Naive thymus-derived CD4-positive, alpha-beta T cell (primary cell): ENCODE measurements at places on chromosomes 7 and 10.
A peak's percentile ranks its signal among the peaks of the same experiment; 100 is the strongest.

- H3K4me1 ChIP-seq: peaks cover 15% of the 10 kb centered on the region
- no peak overlapping the region for H3K27ac ChIP-seq
- H3K4me3 ChIP-seq: no peak overlapping the region
- H3K36me3 ChIP-seq: no peaks in the 10 kb centered on the region
Measured at GRCh38 chr10:119483001-119483400, 59.5 kb downstream of the RGS10 start.

DNA sequence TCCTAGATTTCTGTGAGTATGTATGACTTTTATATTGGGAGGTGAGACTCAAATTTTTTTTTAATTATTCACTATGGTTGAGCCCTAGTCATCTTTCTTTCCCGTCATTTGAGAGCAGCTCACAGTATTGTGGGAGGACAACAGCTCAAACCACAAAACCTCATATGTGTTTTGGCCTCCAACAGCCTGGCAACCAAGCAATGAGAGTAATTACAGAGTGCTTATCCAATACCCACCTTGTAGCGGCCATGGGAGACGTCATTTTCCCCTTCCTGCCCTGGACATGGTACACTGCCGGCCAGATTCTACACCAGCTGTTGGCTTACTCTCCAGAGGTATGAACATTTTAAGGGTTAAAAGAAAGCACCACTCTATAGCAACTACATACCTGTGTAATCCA, 49.1 kb downstream of the DOCK4 start:
- H3K27ac ChIP-seq: no peak overlapping the region
- no peaks in the 10 kb centered on the region for H3K4me1 ChIP-seq
- no peaks in the 10 kb centered on the region for H3K27me3 ChIP-seq
- H3K36me3 ChIP-seq: no peaks in the 10 kb centered on the region
- H3K4me3 ChIP-seq: no peak overlapping the region
- DNase-seq: no peak

DNA sequence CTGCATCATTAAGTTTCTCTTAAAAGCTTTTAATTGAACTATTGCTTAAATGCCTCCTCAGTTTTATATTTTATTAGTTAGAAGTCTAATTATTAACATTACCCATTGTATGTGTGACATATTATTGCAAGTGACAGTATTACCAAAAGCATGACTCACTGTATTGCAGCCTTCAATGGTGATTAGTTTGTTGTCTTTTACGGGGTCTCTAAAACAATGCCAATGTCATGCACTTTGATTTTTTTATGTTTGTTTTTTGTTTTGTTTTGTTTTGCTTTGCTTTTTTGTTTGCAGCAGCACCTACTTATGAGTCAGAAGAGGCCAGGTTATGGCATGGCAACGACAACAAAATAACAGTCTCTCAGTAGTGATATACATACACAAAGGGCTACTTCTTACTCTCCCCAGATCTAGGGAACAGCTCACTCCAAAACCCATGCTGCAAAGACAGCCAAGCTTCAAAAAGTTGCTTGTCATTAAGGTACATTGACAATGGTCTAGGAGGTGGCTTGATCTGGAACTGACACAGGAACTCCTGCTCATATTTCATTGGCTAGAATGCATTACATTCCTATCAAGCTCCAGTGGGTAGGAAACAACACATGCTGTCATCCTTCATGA, 293.7 kb upstream of the POM121L12 start:
- no peaks in the 10 kb centered on the region for H3K27me3 ChIP-seq
- no peaks in the 10 kb centered on the region for H3K4me1 ChIP-seq
- no peaks in the 10 kb centered on the region for H3K36me3 ChIP-seq

- H3K4me3 ChIP-seq: no peak overlapping the region
- no peak overlapping the region for H3K27ac ChIP-seq
- H3K4me1 ChIP-seq: no peaks in the 10 kb centered on the region
- no peaks in the 10 kb centered on the region for H3K27me3 ChIP-seq
- DNase-seq: no peak
- no peaks in the 10 kb centered on the region for H3K36me3 ChIP-seq
Measured at GRCh38 chr7:137985897-137986251, 16.0 kb downstream of the CREB3L2 start.

DNA sequence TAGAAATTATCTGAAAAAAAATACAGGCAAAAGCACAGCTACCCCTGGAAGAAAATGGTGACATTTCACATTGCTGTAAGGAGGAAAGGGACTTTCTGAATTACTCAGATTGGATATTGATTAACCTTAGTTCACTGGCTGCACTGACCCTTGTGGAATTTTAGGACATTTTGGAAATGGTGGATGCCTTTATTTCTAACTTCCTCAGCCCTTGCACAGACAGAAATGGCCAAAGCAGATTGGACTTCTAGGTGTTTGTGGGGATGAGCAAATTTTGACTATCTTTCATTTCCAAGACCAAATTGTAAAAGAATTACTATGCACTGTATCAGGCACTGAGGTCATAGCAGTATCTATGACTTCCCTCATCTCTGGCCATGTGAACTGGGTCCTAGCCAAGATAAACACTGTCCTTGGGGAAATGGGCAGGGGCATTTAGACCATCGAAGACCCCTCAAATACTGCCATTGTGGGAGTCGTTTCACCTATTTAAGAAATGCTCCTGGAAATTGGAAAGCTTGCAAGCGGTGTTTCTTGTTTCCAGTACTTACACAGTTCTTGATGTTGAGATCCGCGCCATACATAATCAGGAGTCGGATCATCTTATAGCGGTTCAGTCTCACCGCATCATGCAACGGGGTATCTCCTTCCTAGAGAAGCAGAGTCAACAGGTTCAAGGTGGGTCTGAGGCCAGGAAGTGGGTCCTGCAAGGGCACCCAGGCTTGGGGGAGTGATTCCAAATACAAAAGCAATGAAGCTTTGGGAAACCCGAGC, 5.7 kb downstream of the ANKRD1 start:
- no peaks in the 10 kb centered on the region for H3K27me3 ChIP-seq
- H3K4me3 ChIP-seq: no peak overlapping the region
- no peak overlapping the region for H3K27ac ChIP-seq
- DNase-seq: no peak
- H3K36me3 ChIP-seq: no peaks in the 10 kb centered on the region

- H3K27ac ChIP-seq: no peak overlapping the region
- no peak overlapping the region for H3K4me3 ChIP-seq
- no peak for DNase-seq
- no peaks in the 10 kb centered on the region for H3K27me3 ChIP-seq
Measured at GRCh38 chr10:34758447-34758996, 56.6 kb downstream of the PARD3 start.

DNA sequence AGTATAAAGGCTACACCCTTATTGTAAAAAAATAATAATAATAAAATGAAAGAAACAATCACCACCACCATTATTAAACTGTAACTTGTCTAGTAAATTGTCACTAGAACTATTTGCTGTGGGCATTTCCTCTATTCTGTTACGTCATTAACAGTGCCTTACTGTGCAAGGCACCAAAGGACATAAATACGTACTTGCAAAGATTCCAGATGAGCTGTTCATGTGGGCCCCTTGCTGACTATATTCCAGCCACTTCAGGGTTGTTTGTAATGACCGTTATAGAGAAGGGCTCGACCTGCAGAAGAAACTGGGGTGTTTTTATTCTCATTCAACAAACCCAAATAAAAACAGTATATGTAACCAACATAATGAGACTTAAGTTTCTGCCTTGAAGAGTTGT, 60.4 kb downstream of the KLRG2 start:
- DNase-seq: no peak
- no peaks in the 10 kb centered on the region for H3K4me1 ChIP-seq
- no peak overlapping the region for H3K4me3 ChIP-seq
- no peak overlapping the region for H3K27ac ChIP-seq

- no peak for DNase-seq
- no peaks in the 10 kb centered on the region for H3K36me3 ChIP-seq
- H3K4me3 ChIP-seq: no peak overlapping the region
Measured at GRCh38 chr10:34955391-34955790, 134.8 kb downstream of the CUL2 start.

DNA sequence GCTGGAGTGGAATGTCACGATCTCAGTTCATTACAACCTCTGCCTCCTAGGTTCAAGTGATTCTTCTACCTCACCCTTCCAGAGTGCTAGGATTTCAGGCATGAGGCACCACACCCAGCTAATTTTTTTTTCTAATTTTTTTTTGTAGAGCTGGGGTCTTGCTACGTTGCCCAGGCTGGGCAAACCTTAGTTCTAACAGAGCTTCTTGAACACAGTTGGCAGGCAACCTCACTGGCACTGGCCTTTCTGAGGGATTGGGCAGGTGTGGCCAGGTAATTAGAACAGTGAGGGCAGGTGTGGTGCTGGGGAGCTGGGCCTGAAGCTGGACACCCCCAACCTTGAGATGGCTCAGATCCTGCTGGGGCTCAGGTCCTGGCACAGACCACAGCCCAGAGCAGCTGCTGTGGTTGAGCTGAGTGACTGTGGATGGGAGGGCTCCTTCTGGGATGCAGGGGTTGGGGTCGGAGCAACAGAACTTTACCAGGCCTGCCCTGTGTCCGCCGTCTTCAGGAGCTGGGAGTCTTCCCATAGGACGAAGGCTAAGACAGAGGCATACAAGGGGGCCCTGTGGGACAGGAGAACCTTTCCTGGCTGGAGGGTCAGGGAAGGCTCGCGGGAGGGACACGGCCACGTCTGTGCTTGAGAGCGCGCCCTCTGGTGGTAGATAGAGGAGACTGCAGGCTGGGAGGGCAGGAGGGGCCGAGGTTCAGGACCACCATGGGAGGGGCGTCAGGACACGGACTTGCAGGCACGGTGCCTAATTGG, 48.2 kb downstream of the COL26A1 start:
- DNase-seq: peak; percentile 33
- H3K36me3 ChIP-seq: no peaks in the 10 kb centered on the region
- no peak overlapping the region for H3K4me3 ChIP-seq
- H3K27me3 ChIP-seq: no peaks in the 10 kb centered on the region
- no peaks in the 10 kb centered on the region for H3K4me1 ChIP-seq

DNA sequence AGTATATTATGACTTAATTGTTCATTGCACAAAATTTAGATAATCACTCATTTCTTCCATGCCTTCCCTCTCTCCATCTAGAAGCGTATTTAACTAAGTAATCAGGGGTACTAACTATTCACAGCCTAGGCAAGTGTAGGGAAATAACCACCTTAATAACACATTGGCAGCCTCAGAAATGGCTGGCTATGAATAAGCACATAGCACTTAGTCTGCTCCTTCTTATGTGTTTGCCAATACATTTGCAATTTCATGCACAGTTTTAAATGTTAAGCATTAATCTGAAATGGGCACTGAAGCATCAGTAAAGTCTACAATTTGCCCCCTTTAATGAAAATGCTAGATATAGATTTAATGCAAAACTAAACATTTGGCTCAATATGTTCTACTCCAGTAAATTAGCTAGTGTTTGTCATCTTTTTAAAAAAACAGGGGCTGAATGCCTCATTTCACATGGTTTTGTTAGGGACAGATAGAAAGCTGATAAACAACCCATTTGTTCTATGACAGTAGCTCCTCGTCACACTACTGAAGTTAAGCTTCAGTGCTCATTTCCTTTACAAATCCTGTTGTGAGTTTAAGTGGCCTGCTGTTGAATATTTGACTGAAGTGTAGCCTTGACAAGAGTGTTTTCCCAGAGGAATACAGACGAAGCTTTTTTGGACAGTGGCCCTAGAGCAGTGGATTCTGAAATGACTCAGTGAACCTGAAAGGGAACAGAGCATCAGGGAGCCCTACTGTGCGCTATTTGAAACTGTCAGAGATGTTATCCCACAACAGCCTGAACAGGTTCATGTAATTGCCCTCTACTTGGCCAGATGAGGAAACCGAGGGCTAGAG, 30.5 kb downstream of the HHEX start:
- H3K27ac ChIP-seq: no peak overlapping the region
- no peaks in the 10 kb centered on the region for H3K4me1 ChIP-seq
- no peak for DNase-seq
- no peaks in the 10 kb centered on the region for H3K36me3 ChIP-seq

DNA sequence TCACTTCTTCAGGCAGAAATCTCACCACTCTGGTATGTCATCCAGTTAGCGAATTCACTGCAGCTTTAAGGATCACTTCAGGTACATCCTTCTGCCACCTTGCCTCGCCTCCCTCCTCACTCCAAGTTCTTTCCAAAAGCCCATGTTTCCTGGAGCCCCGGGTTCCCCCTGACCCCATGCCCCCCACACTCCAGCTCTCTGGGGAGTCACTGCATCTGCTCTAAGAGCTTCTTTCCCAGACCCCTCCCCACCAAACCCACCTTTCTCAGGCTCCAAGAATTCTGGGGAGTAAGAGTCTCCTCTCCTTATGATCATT, 969.5 kb upstream of the ZNF722 start:
- DNase-seq: no peak
- H3K36me3 ChIP-seq: no peaks in the 10 kb centered on the region
- no peaks in the 10 kb centered on the region for H3K4me1 ChIP-seq
- H3K27ac ChIP-seq: no peak overlapping the region
- H3K27me3 ChIP-seq: no peaks in the 10 kb centered on the region

GRCh38 chr7:139086454-139086853, 23.1 kb downstream of the ZC3HAV1 start:
- H3K4me1 ChIP-seq: peaks cover 60% of the 10 kb centered on the region
- peak overlapping the region; percentile 18 for H3K27ac ChIP-seq
- no peak for DNase-seq
- no peaks in the 10 kb centered on the region for H3K27me3 ChIP-seq
- H3K36me3 ChIP-seq: peaks cover 74% of the 10 kb centered on the region

- no peak for DNase-seq
- no peak overlapping the region for H3K4me3 ChIP-seq
- H3K4me1 ChIP-seq: no peaks in the 10 kb centered on the region
- H3K36me3 ChIP-seq: no peaks in the 10 kb centered on the region
Measured at GRCh38 chr10:127535802-127536515, 13.2 kb upstream of the NPS start.

- H3K4me1 ChIP-seq: no peaks in the 10 kb centered on the region
- no peak overlapping the region for H3K27ac ChIP-seq
- no peak overlapping the region for H3K4me3 ChIP-seq
- no peaks in the 10 kb centered on the region for H3K36me3 ChIP-seq
- no peak for DNase-seq
Measured at GRCh38 chr7:79258826-79259225, 194.6 kb downstream of the MAGI2 start.

GRCh38 chr10:89245802-89246201, 5.8 kb downstream of the LIPA start:
- no peaks in the 10 kb centered on the region for H3K36me3 ChIP-seq
- no peak overlapping the region for H3K27ac ChIP-seq
- H3K27me3 ChIP-seq: no peaks in the 10 kb centered on the region
- peaks cover 3% of the 10 kb centered on the region for H3K4me1 ChIP-seq
- H3K4me3 ChIP-seq: no peak overlapping the region

- no peak overlapping the region for H3K27ac ChIP-seq
- no peak for DNase-seq
- no peak overlapping the region for H3K4me3 ChIP-seq
Measured at GRCh38 chr10:102384053-102384452, 11.5 kb upstream of the NFKB2 start.

- no peak for DNase-seq
- no peak overlapping the region for H3K4me3 ChIP-seq
- no peaks in the 10 kb centered on the region for H3K4me1 ChIP-seq
Measured at GRCh38 chr10:112706577-112706976, 243.5 kb upstream of the TCF7L2 start.
